Stimulated activated CD8-positive, alpha-beta memory T cell treated with anti-CD3 and anti-CD28 coated beads, Interleukin-15, amount 100 ng/mL, for 4 hours (primary cell): ENCODE measurements at places on chromosomes 5 and 9.

DNA sequence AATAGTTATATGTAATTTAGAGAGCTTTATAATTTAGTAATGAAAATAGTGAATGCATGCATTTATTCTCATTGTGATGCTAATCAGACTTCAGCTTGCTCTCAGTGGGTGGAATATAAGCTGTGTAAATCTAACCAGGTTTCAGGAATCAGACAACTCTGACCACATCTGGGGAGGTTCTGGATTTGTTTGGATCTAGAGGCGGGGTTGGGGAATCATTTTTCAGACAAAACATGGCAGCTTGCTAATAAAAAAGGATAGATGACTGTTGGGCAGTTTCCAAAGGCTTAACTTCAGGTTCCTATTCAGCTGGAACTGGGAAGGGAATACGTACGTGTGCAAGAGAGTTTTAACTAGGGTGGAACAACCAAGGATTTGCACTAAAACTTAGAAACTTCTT, 43.2 kb upstream of the MAMDC2 start:
- DNase-seq = no peak

DNA sequence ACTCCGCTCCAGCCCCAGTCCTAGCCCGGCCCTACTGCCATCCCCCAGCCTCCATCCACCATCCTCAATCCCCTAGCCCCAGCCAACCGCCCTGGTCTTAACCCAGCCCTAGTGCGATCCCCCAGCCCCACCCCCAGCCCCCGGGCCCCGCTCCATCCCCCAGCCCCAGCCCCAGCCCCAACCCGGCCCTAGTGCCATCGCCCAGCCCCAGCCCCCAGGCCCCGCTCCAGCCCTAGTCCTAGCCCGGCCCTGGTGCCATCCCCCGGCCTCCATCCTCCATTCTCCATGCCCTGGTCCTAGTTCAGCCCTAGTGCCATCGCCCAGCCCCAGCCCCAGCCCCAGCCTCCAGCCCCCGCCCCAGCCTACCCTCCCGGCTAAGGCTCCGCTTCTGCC, 398 bp downstream of the TOR1A start:
- no peak for DNase-seq

DNA sequence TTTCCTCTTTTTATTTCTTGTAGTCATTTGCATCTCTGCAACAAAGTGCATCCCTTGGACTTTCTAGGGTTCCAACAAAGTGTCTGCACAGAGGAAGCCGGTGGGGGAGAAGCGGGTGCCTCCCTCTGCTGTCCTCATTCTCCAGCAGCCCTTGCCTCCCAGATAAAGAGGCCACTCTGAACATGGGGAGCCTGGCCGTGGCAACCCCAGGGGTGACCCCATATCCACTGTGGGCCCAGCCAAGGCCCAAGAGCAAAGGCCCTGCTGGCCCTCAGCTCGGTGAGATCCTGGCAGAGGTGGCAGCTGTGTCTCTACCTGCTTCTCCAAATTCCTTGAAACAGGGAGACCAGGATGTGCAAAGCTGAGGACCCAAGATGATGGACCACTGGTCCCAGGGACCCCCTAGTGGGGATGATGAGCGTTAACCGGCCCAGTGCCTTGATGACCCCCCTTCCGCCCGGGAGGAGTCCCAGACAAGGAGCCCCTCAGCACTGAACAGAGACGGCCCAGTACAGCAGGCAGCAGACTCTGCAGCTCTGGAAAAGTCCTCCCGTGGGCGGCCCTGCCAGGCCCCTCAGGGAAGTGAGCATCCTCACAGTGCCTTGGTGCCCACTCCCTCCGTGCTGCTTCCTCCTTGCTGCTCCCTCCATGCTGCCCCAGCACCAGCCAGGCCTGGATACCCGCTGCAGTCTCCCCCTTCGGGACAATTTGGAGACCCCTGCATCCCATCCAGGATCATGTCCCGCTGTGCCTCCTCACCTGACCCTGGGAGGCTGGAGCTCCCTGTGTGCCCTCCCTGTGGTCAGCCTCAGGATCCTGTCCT, 62.5 kb downstream of the MRPL36 start:
- no peak for DNase-seq

- no peak for DNase-seq
Observed at GRCh38 chr5:169670769-169671525, 33.9 kb downstream of the DOCK2 start.

DNA sequence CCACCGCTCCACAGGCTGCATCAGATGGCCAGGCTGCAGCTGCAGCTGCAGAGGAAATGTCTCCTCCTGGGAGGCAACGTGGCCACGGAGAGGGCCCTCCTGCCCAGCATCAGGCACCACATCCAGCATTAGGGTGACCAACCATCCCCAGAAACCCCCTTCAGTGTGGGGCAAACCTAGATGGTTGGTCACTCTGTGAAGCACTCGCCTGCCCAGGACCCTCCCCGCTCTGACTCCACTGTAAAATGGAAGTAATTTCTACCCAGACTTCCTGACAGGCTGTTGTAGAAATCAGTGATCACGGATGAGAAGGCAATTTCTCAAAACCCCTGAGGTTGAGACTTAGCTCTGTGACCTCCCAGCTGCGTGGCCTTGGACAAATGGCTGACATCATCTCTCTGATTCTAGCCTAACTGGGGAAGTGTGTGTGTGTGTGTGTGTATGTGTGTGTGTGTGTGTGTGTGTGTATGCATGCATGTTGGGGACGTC, 31.6 kb downstream of the B4GALT1 start:
- DNase-seq = no peak

- no peak for DNase-seq
Observed at GRCh38 chr5:179401-179800, 11.9 kb upstream of the LRRC14B start.

DNA sequence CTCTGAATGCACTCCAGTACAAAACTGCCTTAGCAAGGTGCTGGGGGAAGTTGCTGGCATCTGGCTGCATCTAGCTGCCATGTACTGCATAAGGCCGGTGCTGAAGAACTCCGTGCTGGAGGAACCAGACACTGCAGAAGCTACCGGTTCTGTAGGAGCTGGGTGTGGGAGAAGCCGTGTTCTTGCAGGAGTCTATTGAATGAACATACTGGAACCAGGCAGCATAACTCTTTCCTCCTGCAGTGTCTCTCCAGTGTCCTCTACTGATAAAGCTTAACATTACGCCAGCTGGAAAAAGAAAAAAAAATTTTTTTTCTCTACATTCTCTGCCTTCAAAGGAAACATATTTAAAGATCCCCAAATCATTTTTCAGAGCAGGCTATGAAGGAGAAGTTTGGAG, 38.5 kb downstream of the VPS13A start:
- DNase-seq = no peak

DNA sequence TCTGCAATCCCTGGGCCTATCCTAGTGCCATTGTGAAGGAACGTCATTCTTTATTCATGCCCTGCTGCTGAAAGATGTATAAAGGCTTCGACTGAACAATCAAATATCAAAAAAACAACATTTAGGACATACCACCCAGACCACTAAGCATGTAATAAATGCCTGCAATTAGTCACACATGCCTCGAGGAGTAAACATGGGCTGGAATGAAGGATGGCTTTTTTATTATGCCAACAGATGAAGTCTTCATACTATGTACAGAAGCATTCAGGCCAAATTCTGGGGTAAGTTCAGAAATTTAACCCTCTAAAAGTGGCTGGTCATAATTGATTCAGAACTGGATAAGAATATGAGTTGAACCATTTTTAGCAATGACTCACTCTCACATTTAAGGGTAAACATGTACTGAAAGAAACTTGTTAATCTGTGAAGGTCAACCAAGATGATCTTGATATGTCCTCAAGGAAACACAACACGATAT, 38.1 kb downstream of the FAM240B start:
- DNase-seq = no peak

GRCh38 chr5:56986626-56986947, 34.7 kb upstream of the MIER3 start:
- no peak for DNase-seq

DNA sequence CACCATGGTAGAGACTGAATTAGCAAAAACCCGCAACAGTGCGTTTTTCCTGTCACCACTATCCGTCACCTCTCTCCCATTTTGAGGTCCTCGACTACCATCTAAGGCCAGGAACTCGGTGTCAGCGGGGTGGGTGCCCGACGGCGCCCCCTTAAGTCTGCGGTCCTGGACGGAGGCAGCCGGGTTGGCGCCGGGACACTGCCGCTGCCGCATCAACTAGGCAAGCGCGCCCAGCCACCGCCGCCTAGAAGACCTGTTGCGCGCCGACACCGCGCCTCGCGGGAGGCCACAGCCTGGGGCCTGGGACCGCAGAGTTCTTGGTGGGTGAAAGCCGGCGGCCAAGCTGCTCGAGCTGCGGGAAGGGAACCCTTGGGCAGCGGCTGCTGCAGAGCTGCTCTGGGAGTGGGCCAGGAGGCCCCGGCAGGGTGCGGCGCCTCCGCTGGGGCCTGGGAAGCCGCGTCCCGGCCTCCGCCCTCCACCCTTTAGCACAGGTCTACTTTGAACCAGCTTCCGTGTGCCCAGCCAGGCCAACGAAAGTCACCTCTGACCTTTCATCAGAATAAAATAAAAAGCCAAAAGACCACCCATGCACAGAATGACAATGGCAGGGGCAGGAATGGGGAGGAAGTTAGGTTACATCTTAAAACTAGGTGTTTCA, 3.5 kb downstream of the FOXB2 start:
- no peak for DNase-seq

DNA sequence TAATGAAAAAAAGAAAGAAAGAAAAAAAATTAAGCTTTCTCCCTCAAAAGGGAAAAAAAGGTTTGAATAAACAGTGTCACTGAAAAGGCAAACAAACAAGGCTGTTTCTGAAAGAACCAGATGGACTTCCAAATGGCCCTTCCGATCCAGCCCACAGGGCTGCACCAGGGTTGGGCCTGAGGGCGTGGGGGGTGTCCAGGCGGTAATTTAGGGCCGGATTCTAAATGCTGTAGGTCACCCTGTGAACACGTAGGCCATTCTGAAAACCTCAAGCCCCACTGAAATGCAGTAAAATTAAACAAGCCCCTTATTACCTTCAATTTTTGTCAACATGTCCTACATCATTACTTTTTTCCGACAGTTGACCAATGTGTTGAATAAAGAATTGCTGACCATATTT, 132.1 kb downstream of the HSD17B3 start:
- no peak for DNase-seq

- no peak for DNase-seq
Observed at GRCh38 chr5:24906689-24907088, 261.9 kb upstream of the CDH10 start.

DNA sequence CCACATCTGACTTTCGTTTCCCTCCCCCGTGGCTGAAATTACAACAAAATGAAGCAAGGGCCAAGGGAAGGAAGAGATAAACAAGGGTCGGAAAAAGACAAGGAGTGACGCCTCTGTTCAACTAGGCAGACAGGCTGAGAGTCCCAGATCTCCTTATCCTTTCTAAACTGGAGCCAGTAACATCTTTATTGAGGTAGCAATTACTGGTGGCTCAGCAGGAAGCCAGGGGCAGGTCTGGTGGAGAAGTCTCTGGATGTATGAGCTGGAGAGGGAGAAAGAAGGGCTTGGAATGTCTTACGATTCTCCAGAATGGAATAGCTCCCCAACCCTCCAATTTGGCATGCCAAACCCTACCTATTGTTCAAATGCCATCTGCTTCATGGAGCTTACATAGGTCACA, 190.8 kb upstream of the BRINP1 start:
- DNase-seq = no peak

DNA sequence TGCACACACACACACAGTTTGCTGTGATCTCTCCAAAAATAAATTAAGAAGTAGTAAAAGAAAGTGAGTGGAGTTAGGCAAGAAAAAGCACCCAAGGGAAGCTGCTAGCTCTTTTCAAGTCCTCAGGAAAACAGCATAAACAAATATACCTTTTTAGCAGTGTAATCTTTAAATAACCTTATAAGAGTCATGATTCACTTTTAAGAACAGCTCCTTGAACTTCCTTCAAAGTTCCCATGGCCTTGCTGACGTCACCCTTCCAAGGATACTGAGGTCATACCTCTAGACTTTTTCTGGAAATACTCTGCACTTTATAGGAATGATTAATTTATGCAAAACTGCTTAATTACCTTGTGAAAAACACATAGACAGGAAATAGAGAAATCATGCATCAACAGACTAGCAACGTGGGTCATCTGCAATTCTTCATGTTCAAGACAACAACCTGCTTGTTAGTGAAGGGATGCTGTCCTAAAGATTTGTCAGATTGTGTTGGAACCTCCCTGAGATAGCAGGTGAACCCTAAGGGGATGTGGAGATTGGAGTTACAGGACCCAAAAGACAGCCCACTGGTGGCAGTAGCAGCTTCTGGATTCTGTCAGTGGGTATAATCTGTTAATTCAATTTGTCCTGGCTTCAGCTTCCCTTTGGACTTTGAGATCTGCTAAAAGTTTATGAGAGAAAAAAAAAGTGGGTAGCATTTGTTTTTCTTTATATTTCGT, 229.0 kb downstream of the ELAVL2 start:
- DNase-seq = no peak

DNA sequence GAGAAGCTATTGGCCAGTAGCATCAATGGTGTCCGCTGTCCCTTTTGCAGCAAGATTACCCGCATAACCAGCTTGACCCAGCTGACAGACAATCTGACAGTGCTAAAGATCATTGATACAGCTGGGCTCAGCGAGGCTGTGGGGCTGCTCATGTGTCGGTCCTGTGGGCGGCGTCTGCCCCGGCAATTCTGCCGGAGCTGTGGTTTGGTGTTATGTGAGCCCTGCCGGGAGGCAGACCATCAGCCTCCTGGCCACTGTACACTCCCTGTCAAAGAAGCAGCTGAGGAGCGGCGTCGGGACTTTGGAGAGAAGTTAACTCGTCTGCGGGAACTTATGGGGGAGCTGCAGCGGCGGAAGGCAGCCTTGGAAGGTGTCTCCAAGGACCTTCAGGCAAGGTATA, 10.8 kb downstream of the TRIM32 start:
- no peak for DNase-seq

DNA sequence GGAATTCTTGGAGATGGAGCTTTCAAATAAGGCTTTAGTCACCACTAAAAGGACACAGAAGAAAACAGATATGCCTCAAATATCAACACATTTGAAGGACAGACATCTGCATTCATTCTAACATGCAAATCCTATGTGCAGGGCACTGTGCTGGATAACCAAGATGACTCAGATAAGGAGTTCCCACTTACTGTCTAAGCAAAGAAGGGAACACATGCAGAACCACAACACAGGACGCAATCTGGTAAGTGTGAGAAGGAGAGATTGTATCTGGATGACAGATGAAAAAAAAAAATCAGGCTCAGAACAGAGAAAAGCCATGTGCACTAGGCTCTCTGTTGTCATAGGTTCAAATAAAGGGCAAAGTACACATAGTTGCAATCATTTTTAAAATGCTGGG, 42.5 kb downstream of the ELAVL2 start:
- DNase-seq = no peak

DNA sequence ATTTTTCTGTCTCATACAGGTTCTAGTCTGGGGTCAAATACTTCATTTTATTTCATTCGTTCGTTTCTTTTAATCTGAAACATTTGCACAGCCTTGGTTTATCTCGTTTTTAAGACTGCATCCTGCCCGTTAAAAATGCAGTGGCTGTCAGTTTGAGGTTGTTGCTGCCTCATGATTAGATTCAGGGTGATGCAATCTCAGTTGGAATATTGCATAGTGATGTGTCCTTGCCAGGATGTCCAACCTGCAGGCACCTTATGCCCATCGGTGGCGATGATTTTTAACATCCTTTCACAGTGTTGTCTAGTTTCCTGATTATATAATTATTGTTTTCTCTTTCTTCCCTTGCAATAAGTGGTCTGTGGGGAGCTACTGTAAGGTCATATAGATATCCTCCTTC, 45.1 kb downstream of the SH3GL2 start:
- no peak for DNase-seq
